ENCODE measurements at places on chromosomes 13 and 19. TPM values are rescaled to one million over a fixed set of nuclear protein-coding genes. Genes with fewer than 3 reads are reported as not detected.

FFAR2 gene
- not detected for total RNA-seq

ZNF541 gene
- 0.12 TPM for total RNA-seq

MBD3 gene
- 90.7 TPM for total RNA-seq

C19orf73 gene
- 1.1 TPM for total RNA-seq

TNFSF9 gene
- total RNA-seq = 5.8 TPM

WDR87 gene
- total RNA-seq = not detected

PRSS57 gene
- not detected for total RNA-seq

PLEKHF1 gene
- total RNA-seq = 53.1 TPM

FLT3 gene
- not detected for total RNA-seq

CYSLTR2 gene
- 1.3 TPM for total RNA-seq

ZNF135 gene
- total RNA-seq = 0.12 TPM

PNMA8A gene
- total RNA-seq = not detected

CRTC1 gene
- 8.9 TPM for total RNA-seq

NEK5 gene
- 0.15 TPM for total RNA-seq

BRCA2 gene
- total RNA-seq = 18.4 TPM

ZSCAN18 gene
- 4.3 TPM for total RNA-seq

PLVAP gene
- total RNA-seq = 0.12 TPM

SUPT20H gene
- 82.3 TPM for total RNA-seq

REEP6 gene
- 1.7 TPM for total RNA-seq

SLC46A3 gene
- 11.4 TPM for total RNA-seq

SLAIN1 gene
- 48.0 TPM for total RNA-seq
